ENCODE measurements at places on chromosomes 7 and 10. TPM values are rescaled to one million over a fixed set of nuclear protein-coding genes. Genes with fewer than 3 reads are reported as not detected.

The HYAL4 gene
- total RNA-seq: not detected

The DRGX gene
- 6.8 TPM for total RNA-seq

The ZNF853 gene
- 28.1 TPM for total RNA-seq

The CYP2C8 gene
- 1.5 TPM for total RNA-seq

The ZCWPW1 gene
- 3.3 TPM for total RNA-seq

The PPP1R17 gene
- 0.50 TPM for total RNA-seq

The PRKAR2B gene
- total RNA-seq: 84.7 TPM

The UCMA gene
- not detected for total RNA-seq

The SRRM3 gene
- total RNA-seq: 86.6 TPM

The NME8 gene
- total RNA-seq: 1.7 TPM

The TCAF2 gene
- 2.9 TPM for total RNA-seq

The SSMEM1 gene
- total RNA-seq: not detected

The MRLN gene
- total RNA-seq: 1.0 TPM

The ITIH5 gene
- total RNA-seq: 8.3 TPM

The MBLAC1 gene
- total RNA-seq: 5.6 TPM

The COL26A1 gene
- 21.8 TPM for total RNA-seq

The BEND7 gene
- 9.9 TPM for total RNA-seq

The C10orf62 gene
- not detected for total RNA-seq

The HDAC9 gene
- total RNA-seq: 63.2 TPM

The TDRD1 gene
- 1.1 TPM for total RNA-seq

The AZGP1 gene
- 32.7 TPM for total RNA-seq

The BAMBI gene
- 12.3 TPM for total RNA-seq

The ITGB8 gene
- 96.0 TPM for total RNA-seq

The GJD4 gene
- 0.91 TPM for total RNA-seq

The SLC26A3 gene
- total RNA-seq: not detected

The HOGA1 gene
- total RNA-seq: 4.6 TPM
